NCI-H524 (cell line): ENCODE measurements at places on chromosomes 12 and 14.

GRCh38 chr14:103057028-103057371 is 349 bp downstream of the CDC42BPB start:
- no peak for DNase-seq

DNA sequence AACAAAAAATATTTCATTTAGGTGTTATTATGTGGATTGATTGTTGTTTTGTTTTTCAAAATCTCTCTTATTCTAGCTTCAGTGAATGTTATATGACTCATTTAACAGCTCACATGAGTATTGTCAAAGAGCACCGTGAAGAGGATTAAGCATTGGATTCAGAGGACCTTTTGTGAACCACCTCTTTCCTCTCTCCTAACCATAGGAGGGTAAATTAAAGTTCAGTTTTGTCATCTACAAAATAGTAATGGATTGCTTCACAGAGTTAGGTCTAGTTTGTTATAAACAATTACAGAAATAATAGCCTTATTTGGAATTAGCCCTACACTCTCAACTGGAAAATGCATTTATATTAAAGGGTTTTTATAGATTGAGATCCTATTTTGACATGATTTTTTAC is 962 bp upstream of the KERA start:
- DNase-seq, result no peak

GRCh38 chr12:34311337-34311736 is 289.0 kb downstream of the ALG10 start:
- no peak for DNase-seq

DNA sequence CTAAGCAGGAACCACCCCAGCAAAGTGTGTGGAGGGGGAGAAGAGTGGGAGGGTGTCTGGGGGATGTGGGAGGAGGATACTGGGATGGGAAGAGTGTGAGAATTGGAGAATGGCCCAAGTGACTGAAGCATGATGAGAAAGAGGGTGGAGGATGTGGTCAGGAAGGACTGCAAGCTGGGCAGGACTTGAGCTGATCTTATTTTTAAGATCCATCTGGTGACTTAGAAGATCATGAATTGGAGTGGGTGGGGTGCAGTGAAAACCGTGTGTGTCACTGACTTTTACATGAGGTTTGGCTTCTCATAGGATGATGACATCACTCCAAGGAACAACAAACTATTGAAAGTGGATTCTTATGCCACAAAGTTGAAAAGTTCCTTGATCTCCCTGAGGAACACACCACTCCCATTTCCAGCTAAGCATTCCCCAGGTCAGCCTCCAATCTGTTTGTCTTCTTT is 287.5 kb downstream of the GALC start:
- DNase-seq, result no peak

GRCh38 chr12:29617407-29617803 is 119.9 kb upstream of the OVCH1 start:
- DNase-seq, result no peak

DNA sequence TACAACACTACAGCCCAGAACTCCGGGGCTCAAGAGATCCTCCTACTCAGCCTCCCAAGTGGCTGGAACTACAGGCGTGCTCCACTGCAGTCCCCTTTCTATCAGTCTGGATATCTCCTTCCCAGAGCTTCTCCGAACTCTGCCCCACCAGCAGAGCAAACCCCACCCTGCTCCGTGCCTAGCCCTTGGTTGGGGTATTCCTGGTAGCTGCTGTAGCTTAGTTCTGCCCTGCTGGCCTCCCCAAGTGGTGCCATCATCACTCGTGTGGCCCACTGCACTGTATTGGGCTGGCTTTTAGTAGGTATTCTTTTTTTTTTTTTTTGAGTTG is 9.5 kb downstream of the HSP90AA1 start:
- no peak for DNase-seq

GRCh38 chr12:48671231-48671856 is 10.7 kb downstream of the KANSL2 start:
- no peak for DNase-seq
